AG10803 (cell line): ENCODE measurements at places on chromosomes 3 and 15.

GRCh38 chr3:39668420-39668819 is 141.0 kb upstream of the MYRIP start:
- peak; percentile 64 for DNase-seq

DNA sequence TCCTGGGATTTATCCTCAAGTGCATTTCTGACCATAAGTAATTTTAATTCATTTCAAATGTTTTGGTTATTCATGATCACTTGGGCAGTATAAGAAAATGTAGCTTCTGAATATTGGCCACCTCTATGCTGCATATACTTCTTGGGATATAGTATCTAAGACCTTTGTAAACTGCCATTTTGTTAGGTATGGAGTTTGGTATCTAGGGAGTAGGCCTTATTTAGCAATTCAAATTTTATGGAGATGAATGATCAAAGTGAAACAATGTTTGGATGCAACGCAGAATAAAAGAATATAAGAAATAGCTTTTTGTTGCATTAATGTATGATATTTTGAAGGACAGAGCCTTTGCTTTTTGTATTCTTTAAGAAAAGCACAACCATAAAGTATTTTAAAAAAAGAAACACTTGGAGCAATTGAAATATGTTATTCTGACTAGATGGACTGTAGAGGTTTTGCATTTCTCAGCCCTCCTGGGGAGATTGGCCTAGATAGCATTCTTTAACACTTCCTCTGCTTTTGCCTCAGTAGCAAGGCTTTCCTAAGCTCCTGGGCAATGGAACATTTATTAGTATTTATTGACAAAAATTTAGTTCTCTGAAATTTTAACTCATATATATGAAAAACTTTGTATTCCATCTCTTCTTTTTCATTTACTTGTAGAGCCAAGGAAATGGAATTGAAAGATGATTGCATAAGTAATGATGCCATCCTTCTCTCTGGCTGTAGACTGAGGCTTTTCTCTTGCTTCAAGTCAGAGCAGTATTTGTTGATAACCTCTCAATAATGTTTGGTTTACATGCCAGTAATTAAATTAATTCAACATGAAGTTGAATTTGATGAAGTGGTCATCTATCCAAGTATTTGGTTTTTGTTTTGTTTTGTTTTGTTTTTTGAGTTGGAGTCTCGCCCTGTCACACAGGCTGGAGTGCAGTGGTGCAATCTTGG is 61.8 kb upstream of the UTS2B start:
- DNase-seq, result peak; percentile 37

GRCh38 chr3:122577409-122578031 is at the start of gene PARP15:
PARP15 (plus strand) TSS chr3:122577650; CDS start chr3:122577668, 18 bp downstream.
- no peak for DNase-seq

- DNase-seq, result no peak
Measured at GRCh38 chr3:96646596-96646995, 167.8 kb upstream of the EPHA6 start.

GRCh38 chr3:193499136-193499770 is 55.4 kb downstream of the ATP13A4 start:
- no peak for DNase-seq

GRCh38 chr3:194939949-194940770 is 254.5 kb downstream of the FAM43A start:
- no peak for DNase-seq

GRCh38 chr3:34183114-34183513 is 384.7 kb downstream of the PDCD6IP start:
- no peak for DNase-seq

GRCh38 chr15:87348746-87349145 is 907.8 kb downstream of the NTRK3 start:
- no peak for DNase-seq

GRCh38 chr3:168053115-168053514 is 42.6 kb downstream of the GOLIM4 start:
- peak; percentile 13 for DNase-seq

GRCh38 chr3:196639483-196640296 is at the start of gene NRROS:
NRROS (plus strand) TSS chr3:196639694; CDS start chr3:196654540, 14,846 bp downstream.
- DNase-seq, result peak; percentile 26

DNA sequence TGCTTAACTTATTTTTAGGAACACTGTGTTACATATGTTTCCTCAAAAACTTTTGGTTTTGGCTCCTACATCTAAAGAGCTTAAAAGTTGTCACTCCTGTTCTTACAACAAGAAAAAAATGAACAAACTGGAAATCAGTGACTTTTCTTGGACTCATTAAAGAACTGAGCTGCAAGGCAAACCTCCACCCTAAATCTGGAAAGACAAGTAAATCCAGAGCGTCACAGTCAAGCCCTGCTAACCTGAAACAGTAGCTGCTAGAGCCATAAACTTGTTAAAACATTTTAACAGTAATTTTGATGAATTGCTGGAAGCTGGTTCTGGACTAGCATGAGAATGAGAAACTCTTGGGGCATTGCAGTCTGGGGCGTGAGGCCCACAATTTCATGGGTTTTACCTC is 350.5 kb upstream of the COL8A1 start:
- DNase-seq, result no peak

DNA sequence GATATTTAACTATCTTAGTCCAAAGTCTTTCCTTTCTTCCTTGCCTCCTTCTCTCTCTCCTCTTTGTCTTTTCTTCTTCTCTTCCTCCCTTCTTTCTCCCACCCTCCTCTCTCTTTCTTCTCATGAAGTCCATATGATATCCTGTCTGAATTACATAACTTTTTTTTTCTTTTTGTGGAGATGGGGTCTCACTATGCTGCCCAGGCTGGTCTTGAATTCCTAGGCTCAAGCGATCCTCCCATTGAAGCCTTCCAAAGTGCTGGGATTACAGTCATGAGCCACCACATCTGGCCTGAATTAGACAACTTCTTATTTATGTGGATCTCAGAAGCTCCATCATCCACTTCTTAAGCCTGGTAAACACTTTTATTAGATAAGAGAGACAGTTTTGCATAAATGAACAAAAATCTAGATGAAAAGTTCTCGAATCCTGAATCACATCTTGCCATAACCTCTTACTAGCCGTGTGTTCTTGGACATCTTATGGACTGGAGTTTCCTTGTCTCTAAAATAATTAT is 206.5 kb downstream of the LPP start:
- peak; percentile 39 for DNase-seq

GRCh38 chr3:55875113-55875512 is 388.0 kb upstream of the WNT5A start:
- no peak for DNase-seq

- DNase-seq, result no peak
Measured at GRCh38 chr3:185929192-185930151, 8.3 kb downstream of the TRA2B start.

DNA sequence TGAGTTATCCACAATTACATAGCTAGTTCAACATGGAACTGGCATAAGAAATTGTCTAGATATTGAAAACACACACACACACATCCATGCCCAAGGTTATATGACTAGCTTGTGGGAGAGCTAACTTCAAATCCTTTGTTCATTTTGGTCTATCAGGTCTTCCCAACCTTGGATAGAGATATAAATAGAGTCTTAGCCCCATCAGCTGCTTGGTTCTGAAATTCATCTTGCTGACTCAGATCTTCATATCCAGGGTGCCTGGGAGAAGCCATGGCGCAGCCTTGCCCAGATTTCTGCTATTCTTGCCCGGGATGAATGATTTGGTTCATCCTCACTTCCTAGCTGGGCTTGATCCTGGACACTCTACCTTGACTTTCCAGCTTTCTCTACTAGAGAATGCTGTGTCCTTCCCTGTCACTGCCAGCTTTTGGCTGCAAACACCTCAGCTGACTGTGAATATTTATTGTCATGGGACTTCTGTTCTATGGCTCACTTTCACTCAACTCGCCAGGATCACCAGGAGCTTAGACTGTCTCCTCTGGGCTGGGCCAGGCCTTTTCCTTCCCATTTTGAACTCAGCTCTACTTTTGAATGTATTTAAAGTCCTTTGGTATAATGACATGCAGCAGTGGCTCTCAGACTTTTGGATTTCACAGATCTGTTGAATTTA is 324.4 kb downstream of the AGBL1 start:
- no peak for DNase-seq

- DNase-seq, result no peak
Measured at GRCh38 chr3:127754411-127755304, 67.7 kb downstream of the MGLL start.

DNA sequence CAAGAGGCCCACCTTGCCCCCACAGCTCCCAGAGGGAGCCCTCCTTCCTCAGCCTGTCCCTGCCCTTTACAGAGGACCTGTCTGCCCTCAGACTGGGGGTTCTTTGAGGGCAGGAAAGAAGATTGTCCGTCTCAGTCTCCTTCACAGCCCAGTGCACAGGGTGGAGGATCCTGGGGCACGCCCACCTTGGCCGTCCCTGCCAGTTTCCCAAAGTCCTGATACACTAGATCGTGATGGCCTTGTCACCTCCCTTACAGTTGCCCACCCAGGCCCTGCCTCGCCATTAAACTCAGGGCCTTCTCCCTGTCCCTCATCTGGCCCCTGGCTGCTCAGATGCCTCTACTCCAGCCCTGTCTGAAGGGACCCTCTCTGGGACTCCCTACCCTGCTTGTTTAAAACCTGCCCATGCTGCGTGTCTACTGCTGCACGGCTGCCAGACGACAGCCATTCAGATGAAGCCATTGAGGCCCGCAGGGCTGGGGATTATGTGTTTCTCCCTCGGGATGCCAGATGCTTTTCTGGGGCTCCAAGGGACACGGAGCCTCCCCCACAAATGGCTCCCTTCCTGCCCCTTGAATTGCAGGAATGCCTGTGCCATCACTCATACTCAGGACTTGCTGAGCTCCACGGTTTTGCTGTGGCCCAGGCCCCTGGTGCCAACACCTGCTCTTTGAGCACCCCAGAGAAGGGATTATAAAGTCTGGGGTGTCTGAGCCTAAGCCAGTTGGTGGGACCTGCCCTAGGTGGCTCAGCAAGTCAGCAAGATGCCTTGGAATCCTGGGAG is 27.8 kb downstream of the ACSBG1 start:
- DNase-seq, result peak; percentile 53

DNA sequence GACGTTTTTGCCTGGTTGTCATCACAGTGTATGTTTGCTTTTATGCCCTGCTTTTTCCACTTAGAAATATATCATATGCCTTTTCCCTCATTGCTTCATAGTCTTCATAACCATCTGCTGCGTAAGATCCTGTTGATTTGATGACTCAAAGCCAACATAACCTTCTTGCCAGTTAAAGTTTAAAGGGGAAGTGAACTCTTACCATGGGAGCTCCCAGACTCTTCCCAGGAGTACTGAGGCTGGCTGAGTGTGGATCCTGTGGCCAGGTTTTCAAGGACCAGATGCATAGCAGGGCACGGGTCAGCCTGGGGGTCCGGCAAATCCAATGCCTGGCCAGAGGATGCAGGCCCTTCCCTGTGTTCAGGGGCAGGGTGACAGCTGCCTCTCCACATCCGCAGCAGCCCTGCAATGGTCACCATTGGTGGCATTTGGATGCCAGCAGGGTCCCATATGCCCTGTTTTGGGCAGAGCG is 42.0 kb upstream of the SACM1L start:
- DNase-seq, result peak; percentile 88

GRCh38 chr3:90091549-90091948 is 984.1 kb downstream of the EPHA3 start:
- DNase-seq, result peak; percentile 12

DNA sequence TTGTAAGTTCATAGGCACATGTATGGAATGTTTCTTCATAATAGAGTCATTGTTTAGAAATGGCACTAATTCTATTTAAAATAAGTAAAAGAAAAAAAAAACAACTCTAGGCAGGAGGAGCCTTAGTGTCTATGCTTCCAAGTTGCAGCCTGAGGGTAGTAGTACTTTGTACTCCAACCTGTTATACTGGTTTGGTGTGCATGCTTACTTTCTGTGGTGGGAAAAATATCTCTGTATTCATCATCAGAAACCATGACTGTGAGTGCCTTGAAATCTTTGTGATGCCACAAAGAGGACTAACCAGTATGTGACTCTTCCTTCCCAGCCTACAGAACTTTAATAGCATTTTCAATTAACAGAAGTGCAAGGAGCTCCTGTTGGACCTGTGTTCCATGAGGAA is 4.4 kb downstream of the NAALADL2 start:
- no peak for DNase-seq

GRCh38 chr15:98648654-98649471 is 524 bp downstream of the IGF1R start:
- DNase-seq, result peak; percentile 54

DNA sequence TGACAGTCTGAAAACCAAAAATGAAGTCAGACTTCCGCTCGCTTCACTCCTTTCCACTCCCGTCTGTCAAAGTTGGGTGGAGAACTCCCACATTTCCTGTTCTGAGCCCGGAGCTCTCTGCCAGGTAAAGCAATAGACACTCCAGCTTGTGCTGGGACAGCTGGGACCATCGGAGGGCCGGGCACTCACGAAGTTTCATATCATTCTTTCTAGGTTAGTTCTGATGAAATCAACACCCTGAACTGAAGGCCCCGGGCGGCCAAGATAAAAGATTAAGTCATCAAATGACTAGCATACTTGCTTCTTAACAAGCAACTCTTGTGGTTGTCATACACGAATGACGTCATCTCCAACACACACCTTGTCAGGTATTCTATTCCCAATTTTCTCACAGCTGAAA is 42.1 kb downstream of the MAGI1 start:
- no peak for DNase-seq

GRCh38 chr3:28915741-28916500 is 364.9 kb upstream of the RBMS3 start:
- peak; percentile 39 for DNase-seq

DNA sequence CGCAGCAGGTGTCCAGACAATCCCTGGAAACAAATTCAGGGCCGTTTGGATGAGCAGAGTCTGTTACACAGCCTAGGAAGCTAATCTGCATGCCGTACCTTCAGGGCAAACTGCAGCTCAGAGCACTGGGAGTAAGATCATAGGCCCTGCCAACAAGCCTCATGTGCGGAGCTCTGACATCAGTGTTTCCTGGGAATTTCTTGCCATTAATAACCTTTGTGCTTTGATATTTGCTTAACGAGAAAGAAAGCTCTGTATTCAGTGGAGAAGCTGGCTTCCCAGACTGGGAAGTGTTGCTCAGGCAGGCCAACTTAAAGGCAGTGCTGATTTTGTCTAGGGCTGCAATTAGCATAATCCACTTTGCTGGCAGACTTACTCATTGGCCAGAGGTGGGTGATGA is 116.1 kb upstream of the KLHL25 start:
- DNase-seq, result no peak
